Fibroblast of villous mesenchyme (primary cell): ENCODE measurements at places on chromosomes 11 and 22. TPM values are rescaled to one million over a fixed set of nuclear protein-coding genes. Genes with fewer than 3 reads are reported as not detected.

GRCh38 chr11:39461066-39461465, 1998.4 kb downstream of the LRRC4C start:
- no peak for DNase-seq

DNA sequence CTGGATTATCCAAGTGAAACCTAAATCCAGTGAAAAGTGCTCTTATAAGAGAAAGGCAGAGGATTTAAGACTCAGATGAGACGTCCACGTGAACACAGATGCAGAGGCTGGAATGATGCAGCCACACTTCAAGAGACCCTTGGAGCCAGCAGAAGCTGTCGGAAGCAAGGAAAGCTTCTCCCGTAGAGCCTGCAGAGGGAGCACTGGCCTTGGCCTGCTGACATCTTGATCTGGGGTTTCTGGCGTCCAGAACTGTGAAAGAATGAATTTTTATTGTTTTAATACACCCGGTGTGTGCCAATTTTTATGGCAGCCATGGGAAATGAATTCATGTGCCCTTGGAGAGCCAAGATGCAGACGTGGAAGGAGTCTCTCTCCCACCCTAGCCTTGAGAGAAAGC, 407.0 kb upstream of the B3GAT1 start:
- no peak for DNase-seq

DNA sequence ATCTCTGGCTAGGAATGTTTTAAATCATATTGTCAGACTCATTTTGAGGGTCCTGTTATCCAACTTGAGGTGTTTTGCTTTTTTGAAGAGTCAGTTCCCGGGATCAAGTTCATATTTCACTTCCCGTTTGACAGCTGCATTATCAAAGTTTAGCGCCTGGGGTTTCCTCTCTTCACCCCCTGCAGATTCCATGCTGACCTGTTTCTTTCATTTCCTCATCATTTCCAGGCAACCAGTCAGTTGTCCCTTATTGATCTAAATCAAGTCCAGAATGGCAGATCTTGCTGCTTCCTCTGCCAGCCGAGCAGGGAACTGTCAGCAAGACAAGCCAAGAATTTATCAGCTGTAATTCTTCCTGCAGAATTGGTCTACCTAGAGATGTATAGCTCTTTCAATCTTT, 197.6 kb upstream of the SYN3 start:
- DNase-seq = no peak

Gene FADS3
- total RNA-seq = 94.7 and 126 TPM in 2 replicates

DNA sequence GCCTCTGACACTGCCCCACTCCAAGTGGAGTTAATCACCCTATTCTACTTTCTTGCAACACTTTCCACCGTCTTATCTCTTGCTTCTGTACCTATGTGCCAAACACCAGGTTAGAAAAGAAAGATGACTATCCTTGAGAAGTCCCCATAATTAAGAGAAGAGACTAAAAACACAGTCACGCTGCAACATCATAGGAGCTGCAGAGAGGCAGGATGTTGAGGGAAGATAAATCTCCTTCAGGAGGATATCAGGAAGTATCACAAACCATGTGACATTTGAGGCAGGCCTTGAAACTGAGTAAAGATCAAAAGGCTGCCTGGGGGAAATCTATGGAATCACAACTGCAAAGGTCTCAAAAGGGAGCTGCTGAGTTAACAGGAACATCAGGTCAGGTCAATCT, 24.8 kb downstream of the GAB2 start:
- no peak for DNase-seq

GRCh38 chr11:83057721-83058120, 14.0 kb downstream of the RAB30 start:
- DNase-seq = no peak

Gene B3GAT1
- total RNA-seq = not detected in 2 replicates

Gene GLYATL1
- under 0.01 TPM in 1 of 2 replicates, not detected in the other for total RNA-seq

GRCh38 chr22:31329453-31330215, 16.5 kb downstream of the PATZ1 start:
- peak; percentile 54 for DNase-seq

DNA sequence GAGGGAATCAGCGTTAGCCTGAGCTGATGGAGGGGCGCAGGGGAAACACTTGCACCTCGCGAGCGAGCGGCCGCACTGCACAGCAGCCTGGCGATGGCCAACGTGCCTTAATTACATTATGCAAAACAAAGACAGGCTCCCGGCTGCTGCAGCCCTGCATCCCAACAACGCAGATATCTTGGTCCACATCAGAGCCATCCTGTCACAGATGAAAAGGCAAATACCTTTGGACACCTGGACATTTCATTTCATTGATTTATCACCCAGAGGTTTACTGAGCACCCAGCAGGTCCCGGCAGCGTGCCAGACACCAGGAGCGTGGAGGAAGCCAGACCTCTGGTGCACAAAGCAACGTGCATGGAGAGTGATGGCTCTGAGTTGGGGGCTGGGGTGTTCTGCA, 843.0 kb downstream of the TBC1D22A start:
- DNase-seq = no peak

DNA sequence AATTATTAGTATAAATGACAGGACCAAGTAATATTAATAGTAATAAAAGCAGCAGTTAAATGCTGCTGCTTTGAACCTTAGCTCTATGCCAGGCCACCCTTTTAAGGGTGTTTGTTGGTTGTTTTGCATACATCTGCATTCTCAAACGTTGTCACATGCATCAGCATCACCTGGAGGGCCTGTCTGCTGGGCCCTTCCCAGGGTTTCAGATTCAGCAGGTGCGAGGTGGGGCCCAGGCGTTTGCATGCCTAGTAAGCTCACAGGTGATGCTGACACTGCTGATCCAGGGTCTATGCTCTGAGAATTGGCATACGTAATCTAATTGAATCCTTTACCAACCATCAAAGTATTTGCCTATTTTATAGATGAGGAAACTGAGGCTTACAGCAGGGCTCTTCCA, 246.5 kb downstream of the CADM1 start:
- DNase-seq = no peak
